ENCODE measurements at places on chromosomes 1 and 21. TPM values are rescaled to one million over a fixed set of nuclear protein-coding genes. Genes with fewer than 3 reads are reported as not detected.

DNA sequence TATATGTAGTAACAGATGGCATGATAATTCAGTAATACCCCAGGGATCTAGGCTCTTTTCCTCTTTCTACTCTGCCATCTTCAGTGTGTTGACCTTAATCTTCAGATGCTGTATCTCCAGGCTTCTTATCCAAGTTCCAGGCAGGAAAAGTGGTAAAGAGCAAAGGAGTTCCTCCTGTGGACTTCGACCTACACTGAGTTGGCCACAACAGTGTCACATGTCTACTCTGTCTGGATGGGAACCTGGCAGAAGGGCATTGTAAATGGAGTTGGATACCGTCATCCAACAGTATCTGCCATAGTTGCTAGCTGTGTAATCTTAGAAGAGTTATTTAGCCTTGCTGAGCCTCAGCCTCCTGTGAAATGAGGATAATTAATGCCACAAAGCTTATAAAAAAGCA lies 21.9 kb downstream of the IL23R start:
- no peak for DNase-seq

DNA sequence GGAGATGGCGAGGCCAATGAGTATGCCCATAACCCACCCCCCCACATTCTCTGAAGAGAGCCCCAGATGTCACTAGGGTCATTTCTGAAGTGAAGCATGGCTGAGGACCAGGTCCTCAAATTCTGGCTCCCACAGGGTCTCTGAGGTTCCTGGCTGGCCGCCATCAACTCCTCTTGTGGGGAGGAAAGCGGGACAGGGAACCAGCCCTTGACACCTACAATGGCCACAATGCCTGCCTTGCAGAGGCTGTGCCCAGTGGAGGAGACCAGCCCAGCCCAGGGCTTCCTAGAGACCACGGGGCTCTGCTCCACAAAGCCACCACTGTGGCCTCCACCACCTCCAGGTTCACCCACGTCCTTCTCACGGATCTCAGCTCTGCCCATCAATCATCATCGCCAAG lies 120.1 kb upstream of the ARHGEF16 start:
- no peak for DNase-seq

- no peak for DNase-seq
Measured at GRCh38 chr1:183869664-183870063, 64.7 kb downstream of the RGL1 start.

- DNase-seq, result no peak
Measured at GRCh38 chr1:157367091-157367739, 185.1 kb downstream of the FCRL5 start.

DNA sequence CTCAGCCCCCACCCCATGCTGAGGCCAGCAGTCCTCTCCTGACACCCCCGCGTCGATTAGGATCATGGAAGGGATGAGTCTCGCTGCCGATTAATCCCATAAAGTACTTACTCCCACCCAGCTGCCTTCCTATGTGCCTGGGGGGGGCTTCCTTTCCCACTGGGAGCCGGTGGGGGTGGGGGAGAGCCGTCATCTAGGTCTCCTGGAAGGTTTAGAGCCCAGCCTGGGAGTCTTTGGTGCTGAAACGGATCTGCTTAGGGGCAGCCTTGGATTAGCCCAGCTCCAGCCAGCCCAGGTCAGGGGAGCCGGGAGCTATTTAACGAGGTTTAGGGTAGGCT lies 9.8 kb downstream of the SAMD11 start:
- no peak for DNase-seq

DNA sequence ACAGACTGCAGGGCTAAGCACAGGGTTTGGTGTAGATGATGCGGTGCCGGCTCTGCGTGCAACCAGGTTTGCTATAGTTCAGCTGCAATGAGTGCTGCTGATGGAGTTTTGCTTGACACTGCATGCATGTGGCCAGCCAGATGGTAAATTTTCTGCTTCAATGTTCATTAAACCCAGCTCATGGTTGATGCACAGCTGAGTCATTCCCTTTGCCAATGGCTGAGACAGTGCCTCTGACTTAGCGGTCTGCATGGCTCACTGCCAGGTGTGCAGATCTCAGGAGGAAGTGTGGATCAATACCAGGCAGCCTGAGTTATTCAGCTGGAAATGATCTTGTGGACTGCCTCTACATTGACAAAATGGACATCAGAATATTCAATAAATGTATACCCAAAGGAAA lies 172.7 kb upstream of the ZP4 start:
- DNase-seq, result peak; percentile 86

The APCS gene
- not detected for total RNA-seq

The CTPS1 gene
- total RNA-seq, result 73.2 TPM

All from Calu3 (cell line).